ENCODE measurements at places on chromosomes 12 and 14. TPM values are rescaled to one million over a fixed set of nuclear protein-coding genes. Genes with fewer than 3 reads are reported as not detected.

Gene CPNE6
- total RNA-seq, result not detected

Gene PRB2
- not detected for total RNA-seq

Gene AP4S1
- 10.0 TPM for total RNA-seq

Gene MYO1H
- not detected for total RNA-seq

Gene IFI27
- 191 TPM for total RNA-seq

Gene JPH4
- 2.0 TPM for total RNA-seq

Gene GALNT6
- 1.1 TPM for total RNA-seq

Gene RBP5
- total RNA-seq, result not detected

Gene SLC17A8
- 0.17 TPM for total RNA-seq

Gene LBHD2
- total RNA-seq, result 2.1 TPM

Gene AKAP3
- total RNA-seq, result 2.5 TPM

Gene FBRSL1
- 5.3 TPM for total RNA-seq

Gene BCAT1
- total RNA-seq, result 37.2 TPM

Gene CMA1
- total RNA-seq, result 0.98 TPM

Gene NOXRED1
- total RNA-seq, result not detected

Gene ASCL1
- not detected for total RNA-seq

Gene ERBB3
- total RNA-seq, result 0.66 TPM

Gene CD69
- total RNA-seq, result 5.4 TPM

Gene KCNK13
- total RNA-seq, result 7.0 TPM

Gene NPAS3
- total RNA-seq, result 0.51 TPM

Gene KRT7
- 4.0 TPM for total RNA-seq

Gene C12orf50
- total RNA-seq, result not detected

Gene TAS2R30
- total RNA-seq, result 17.9 TPM

Gene ACADS
- 108 TPM for total RNA-seq

Gene HOXC12
- total RNA-seq, result 0.17 TPM

Gene EIF2B2
- total RNA-seq, result 28.4 TPM

Gene RHEBL1
- 0.65 TPM for total RNA-seq

Gene SLC16A7
- 163 TPM for total RNA-seq

Gene MUCL1
- total RNA-seq, result not detected

Gene KRT80
- total RNA-seq, result not detected

Gene PTPN6
- total RNA-seq, result 78.0 TPM

Gene SLC6A15
- total RNA-seq, result 0.19 TPM

Gene TBX3
- 8.2 TPM for total RNA-seq

Gene CNTN1
- 2.2 TPM for total RNA-seq

Gene GPATCH2L
- 54.3 TPM for total RNA-seq

Gene SLC38A4
- total RNA-seq, result not detected

Gene ARMH4
- 3.6 TPM for total RNA-seq

Measured in subcutaneous adipose tissue (tissue), 4 donors.